Type B pancreatic cell (in vitro differentiated cells): ENCODE measurements at places on chromosomes 13 and 19. TPM values are rescaled to one million over a fixed set of nuclear protein-coding genes. Genes with fewer than 3 reads are reported as not detected.
A peak's percentile ranks its signal among the peaks of the same experiment; 100 is the strongest.

GRCh38 chr13:79658333-79658975 is 177.5 kb downstream of the NDFIP2 start:
- DNase-seq = no peak

GRCh38 chr13:109795011-109795410 is 8.6 kb upstream of the IRS2 start:
- no peak for DNase-seq

GRCh38 chr19:10551698-10552301 is 8.1 kb downstream of the ATG4D start:
- no peak for DNase-seq

DNA sequence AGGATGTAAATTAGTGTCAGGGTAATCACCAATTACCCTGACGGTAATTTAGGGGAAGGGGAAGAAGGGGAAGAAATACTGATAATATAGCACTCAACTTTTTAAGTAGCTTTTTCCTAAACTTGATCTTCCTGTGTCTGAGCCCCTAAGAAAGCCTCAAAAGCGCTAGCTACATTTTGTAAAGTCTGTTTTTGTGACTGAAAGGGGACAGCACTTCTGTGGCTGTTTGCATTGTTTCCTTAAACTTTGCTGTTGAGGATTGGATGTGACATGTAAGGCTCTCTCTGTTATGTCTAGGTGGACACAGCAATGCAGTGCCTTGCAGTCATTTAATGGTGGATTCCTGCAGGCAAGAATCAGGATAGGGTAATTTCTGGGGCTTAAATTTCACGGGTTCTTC is 42.8 kb downstream of the SPATA13 start:
- no peak for DNase-seq

DNA sequence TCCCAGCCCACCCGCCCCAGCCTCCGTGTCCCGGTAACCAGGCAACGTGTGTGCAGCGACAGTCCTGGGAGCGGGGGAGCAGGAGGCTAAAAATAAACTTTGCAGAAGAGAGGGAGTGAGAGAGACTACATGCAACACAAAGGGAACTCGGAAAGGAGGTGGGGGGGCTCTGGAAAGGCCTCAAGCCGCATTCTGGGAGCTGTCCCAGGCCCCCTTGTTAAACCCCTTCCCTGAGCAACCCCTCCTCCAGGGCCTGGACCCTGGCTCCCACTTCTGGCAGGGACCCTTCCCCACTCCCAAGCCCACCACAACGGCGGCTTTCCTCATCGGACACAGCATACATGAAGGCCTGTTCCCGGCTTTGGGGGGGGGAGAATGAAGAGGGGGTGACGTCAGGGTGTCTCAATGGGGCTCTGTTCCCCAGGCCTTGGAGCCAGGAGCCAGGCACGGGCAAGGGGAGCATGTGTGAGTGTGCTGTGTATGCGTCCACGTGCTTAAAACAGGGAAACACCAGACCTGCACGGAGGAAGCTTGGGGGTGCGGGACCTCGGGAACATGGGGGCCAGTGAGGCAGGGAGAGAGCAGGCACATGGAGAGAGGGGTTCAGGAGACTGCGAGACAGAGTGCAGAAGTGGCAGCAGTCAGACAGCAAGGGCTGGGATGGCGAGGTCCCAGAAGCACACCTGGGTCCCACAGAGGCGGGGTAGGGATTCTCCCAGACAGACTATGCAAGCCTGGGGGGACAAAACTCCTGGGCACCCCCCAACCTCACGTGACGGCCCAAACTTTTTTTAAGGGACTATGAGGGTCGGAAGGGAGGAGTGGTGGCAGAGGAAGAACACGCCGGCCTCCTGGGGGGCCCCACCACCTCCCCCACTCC is 2.3 kb downstream of the ERF start:
- DNase-seq = no peak

DNA sequence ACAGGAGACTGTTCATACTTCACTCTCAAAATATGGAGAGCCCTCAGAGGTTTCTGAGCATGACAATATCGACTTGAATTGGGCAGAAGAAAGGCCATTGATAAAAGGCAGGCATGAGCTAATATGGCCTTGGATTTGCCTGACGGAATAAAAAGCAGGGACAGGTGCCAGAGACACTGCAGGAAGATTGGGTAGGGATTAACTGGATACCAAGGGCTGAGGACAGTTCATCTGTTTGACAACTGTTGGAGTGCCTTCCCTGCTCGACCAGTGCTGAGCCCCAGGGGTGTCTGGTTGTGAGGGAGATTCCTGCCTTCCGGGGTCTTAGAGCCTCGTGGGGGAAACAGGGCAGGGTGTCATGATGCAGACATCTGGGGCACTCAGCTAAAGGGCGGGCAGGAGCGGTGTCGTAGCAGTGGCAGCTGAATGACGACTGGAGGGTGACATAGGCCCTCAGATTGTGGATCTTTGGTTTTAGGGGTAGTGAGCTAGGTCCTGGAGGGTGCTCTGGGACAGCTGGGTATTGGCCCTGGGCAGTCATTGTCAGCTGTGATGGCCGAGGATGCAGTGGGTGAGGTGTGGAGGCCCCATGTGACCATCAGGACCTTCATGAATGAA is 12.3 kb downstream of the GATAD2A start:
- no peak for DNase-seq

- no peak for DNase-seq
These were observed 89.7 kb upstream of the SIAH3 start for GRCh38 chr13:45941261-45941660.

DNA sequence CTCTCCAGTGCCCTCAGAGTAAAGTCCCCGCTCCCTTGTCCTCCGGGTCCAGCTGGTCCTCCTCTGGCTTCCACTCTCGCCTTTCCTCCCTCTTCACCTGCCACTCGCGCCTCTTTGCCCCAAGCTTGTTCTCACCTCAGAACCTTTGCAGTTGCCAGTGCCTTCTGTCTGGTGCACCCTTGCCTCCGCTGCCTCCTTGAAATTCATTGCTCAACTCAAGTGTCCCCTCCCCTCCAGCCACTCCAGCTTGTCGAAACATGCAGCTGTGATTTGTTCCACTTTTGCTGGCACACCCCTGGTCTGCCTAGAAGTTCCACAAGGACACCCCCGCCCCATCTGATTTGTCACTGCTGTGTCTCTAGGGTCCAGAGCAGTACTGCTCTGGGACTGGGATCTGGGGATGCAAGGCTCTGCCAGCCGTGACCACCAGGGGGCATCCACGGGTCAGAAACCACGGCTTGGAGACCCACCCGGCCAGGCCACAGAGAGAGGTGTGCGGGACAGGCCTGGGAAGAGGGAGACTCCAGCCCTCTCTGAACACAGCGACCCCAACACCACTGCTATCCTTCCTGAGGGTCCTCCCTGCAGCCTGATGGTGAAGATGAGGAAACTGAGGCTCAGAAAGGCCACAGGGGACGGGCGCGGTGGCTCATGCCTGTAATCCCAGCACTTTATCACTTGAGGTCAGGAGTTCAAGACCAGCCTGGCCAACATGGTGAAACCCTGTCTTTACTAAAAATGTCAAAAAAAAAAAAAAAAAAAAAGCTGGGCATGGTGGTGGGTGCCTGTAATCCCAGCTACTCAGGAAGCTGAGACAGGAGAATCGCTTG is 49.9 kb downstream of the AP1M1 start:
- peak; percentile 92 for DNase-seq

GRCh38 chr13:42574435-42575311 is 721 bp downstream of the TNFSF11 start:
- no peak for DNase-seq

DNA sequence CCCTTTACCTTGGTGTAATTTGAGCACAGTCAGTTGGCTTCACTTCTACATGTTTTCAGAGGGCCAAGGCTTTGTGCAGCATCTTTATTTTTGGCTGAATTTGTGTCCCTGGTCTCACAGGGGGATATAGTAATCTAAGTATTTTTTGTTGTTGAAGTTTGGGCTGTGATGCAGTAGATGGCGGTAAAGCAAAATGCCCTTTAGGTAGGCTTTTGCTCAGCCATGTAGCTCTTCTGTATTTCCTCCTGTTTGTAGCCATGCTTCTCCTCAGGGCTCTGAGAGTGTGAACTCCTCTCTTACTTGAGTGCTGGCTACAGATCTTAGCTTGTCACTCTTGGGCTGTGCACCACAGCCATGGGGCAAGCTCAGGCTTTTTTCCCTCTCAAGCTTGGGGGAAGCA is 328.6 kb downstream of the SLITRK5 start:
- DNase-seq = no peak

DNA sequence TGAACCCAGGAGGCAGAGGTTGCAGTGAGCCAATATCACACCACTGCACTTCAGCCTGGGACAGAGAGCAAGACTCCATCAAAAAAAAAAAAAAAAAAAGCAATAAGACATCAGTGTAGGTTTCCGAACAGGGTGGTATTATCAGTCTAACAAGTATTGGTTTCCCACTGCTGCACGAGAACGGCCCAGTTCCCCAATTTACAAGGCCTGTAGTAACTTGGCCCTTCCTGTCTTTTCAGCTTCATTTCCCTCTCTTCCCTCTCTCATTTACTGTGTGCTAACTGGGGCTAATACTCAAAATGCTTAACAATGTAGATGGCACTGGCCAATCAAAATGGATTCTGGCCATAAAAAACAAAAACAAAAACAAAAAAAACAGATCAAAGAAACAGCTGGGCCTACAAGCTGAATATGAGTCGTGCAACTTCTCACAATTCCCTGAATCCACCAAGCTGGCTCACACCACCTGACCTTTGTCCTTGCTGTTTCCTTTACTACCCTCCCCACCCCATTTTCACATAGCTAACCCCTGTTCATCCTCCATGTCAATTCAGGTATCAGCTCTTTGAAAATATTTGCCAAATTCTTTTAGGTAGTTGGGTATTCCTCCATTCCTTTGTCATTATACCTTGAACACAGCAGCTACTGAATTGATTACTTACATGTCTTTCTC is 2.4 kb downstream of the TEX101 start:
- DNase-seq = no peak

DNA sequence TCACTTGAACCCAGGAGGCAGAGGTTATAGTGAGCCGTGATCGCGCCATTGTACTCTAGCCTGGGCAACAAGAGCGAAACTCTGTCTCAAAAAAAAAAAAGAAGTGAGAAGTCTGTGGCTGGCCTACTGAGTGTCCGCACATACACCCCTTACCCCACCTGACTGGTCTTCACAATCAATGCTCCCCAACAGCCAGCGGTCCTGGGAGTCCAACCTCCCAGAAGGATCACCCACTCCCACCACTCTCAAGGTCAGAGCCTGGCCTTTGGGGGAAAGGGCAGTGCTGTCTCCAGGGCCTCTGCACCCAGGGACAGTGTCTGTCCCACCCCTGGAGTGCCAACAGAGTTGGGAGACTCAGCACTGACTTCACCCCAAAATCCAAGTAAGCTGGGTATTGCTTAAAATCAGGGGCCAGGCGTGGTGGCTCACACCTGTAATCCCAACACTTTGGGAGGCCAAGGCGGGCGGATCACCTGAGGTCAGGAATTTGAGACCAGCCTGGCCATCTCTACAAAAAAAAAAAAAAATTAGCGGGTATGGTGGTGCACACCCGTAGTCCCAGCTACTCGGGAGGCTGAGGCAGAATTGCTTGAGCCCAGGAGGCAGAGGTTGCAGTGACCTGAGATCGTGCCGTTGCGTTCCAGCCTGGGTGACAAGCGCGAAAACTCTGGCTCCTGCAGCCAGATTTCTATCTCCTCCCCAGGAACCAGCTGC is 2.3 kb upstream of the CD320 start:
- DNase-seq = no peak

DNA sequence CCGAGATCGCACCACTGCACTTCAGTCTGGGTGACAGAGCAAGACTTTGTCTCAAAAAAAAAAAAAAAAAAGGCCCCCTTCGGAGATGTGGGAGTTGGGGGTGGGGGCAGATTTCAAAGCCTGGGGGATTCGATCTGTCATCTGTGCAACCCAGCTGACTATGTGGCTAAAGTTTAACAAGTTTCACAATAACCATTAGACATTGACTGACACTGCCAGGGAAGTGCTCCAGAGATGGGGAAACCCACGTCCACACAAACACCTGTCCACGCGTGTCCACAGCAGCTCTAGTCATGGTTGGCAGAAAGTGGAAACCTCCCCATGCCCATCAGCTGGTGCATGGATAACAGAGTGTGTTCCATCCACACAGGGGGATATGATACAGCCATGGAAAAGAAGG is 37.6 kb upstream of the HOMER3 start:
- DNase-seq = no peak

DNA sequence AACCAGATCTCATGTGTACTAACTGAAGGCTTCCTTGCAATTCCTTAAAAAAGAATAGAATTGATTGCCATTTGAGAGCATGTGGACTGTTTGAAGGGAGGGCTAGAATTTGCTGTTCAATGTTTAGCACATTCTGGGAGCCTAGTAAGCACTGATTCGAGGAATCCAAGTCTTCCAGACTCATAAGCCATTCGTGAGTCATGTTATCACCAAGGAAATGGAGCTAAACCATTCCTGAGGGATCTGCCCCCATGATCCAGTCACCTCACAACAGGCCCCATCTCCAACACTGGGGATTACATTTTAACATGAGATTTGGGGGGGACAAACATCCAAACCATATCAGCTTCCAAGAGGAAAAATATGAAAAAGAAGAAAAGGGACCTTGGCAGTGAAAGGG is 276.4 kb downstream of the KCNRG start:
- DNase-seq = no peak

DNA sequence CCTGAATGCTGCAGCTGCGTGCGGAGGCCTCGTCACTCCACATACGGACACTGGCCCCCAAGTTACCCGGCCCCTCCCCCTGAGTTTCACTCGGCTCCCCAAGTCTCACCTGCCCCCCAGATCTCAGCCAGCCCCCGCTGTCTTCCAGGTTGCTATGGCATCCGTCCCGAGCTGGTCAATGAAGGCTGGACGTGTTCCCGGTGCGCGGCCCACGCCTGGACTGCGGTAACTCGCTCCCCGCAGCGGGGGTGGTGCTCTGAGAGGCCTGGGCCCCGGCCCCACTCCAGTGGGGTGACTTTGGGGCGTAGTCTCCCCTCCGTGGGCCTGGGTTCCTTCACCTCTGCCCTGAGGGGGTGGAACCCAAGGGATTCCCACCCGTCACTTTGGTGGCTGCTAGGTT is 168.2 kb downstream of the KDM4B start:
- no peak for DNase-seq

GRCh38 chr19:6772866-6773322 is 386 bp downstream of the VAV1 start:
- DNase-seq = no peak

GRCh38 chr19:33740811-33741396 is 55.8 kb upstream of the KCTD15 start:
- DNase-seq = no peak

- no peak for DNase-seq
These were observed 111.5 kb upstream of the ZNF507 start for GRCh38 chr19:32233885-32234284.

The PLK5 gene
- total RNA-seq = 0.24 TPM in 1 of 2 replicates, not detected in the other

The COX7A1 gene
- total RNA-seq = not detected in 2 replicates

The C2CD4C gene
- total RNA-seq = 6.0 and 7.2 TPM in 2 replicates

The ZNF274 gene
- total RNA-seq = 27.2 and 34.1 TPM in 2 replicates

The WIZ gene
- 37.3 and 45.8 TPM in 2 replicates for total RNA-seq

The KCNN4 gene
- 1.6 and 7.7 TPM in 2 replicates for total RNA-seq

The POLR2I gene
- total RNA-seq = 74.7 and 81.7 TPM in 2 replicates

The GTPBP3 gene
- total RNA-seq = 40.0 and 48.4 TPM in 2 replicates

The IGSF23 gene
- 0.93 TPM in 1 of 2 replicates, not detected in the other for total RNA-seq

The IQCN gene
- 7.8 and 10.2 TPM in 2 replicates for total RNA-seq

The PLIN4 gene
- 0.48 TPM in 2 replicates for total RNA-seq

The CEBPA gene
- total RNA-seq = 24.4 and 50.4 TPM in 2 replicates

The ZNF582 gene
- total RNA-seq = 3.7 TPM in 2 replicates

The PSG2 gene
- not detected in 2 replicates for total RNA-seq
